ENCODE measurements at places on chromosomes 4 and X.

GRCh38 chrX:51795136-51795535 is 51.9 kb downstream of the GSPT2 start:
- DNase-seq: no peak

DNA sequence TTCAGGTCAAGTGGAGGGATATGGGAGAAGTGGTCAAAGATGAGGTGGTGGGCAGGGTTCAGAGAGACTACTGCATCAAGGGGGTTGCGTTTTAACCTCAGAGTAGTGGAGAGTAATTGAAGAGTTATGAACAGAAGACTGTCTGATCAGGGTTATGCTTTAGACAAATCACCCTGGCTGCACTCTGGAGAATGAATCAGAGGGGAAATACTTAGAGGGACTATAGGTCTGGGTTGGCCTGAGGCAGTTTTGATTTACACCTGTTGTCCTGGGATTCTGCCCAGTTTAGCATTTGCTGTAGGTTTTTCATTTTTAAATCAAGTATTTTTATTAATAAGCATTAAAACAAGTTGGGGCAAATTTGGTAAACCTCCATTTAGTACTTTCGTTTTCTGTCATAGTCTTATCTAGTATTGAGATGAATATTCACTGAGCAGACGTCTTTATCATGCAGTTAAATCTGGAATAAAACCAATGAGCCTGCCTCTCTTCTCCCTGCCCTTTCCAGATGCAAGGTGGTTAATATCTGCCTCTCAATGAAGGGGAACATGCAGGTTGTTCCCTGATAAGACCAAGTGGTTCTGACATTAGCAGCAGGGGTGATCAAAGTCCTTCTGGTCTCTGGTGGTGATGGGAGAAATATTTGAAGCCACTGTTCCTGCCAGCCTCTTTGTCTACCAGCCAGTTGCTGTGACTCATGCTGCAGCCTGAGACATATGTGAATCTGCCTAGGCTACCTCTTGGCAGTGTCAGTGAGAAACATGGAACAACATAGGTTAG is 116.0 kb upstream of the RPS6KA3 start:
- DNase-seq: no peak

- no peak for DNase-seq
Measured at GRCh38 chr4:157121401-157121800, 45.5 kb downstream of the GLRB start.

DNA sequence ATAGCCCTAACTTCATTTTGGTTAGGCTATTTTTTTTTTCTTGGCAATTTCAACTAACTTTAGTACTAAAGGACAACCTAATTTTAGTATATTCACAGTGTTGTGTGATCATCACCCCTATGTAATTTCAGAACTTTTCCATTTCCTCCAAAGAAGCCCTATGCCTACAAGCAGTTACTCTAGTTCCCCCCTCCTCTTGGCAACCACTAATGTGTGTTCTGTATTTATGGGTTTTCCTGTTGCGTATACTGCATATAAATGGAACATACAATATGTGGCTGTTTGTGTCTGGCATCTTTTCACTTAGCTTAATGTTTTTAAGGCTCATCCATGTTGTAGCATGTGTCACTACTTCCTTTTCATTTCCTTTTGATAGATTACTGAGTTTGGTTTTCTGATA is 57.6 kb downstream of the N4BP2 start:
- DNase-seq: no peak

GRCh38 chr4:137083571-137084135 is 448.6 kb downstream of the PCDH18 start:
- no peak for DNase-seq

DNA sequence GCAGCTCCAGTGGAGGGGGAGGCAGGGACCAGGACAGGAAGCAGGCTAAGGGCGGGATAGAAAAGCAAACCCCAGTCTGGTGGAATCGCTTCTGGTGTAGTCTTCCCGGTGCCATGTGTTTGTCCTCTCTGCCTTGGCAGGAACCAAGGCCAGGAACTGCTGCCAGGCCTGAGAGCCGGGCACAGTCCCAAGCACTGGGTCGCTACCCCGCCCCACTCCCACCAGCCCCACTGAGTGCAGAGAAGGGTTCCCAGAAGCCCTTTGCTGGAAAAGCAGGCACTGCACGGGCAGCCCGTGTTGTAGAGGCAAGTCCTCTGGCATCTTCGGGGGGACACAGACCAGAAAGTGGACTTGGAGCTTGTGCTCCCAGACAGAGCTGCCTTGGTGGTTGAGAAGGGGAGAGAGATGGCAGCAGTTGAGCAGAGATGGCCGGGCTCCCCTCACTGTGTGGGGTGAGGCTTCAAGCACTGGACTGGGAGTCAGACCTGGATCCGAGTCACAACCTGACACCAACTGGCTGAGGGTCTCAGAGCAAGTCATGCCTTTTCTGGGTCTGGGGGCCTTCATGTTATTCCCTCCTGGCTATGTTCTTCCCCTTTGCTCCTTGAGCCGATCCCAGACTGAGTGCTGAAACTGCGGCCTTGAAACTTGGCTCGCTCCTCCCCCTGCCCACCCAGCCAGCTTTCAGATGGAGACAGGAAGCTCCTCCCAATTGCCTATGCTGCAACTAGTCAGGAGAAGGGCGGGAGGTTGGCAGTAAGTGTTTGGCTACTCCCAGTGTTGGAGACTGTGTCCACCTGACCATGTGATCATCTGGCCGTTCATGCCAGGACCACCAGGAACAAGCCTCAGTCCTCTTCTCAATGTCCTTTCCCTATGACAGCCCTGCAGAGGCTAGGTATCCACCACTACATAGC is 59.7 kb upstream of the MTM1 start:
- DNase-seq: no peak

- no peak for DNase-seq
Measured at GRCh38 chrX:10138726-10139125, 18.0 kb upstream of the CLCN4 start.

DNA sequence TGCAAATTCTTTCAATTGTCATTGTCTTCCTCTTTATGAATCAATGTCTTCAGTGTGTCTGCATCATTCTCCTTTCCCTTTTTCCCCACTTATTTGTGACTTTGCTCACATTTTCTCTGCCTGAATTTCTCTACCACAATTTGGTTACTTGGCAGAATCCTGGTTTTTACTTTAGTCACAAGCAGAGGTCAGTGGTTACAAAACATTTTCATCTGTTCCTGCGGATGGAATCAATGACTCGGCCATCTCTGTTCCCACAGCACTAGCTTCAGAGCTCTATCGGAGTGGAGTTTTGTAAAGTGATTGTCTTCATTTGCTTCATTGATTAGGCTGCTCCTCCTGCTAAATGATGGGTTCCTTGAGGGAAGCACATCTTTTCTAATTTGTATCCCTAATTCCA is 501.3 kb upstream of the AADAT start:
- DNase-seq: no peak

GRCh38 chr4:180794333-180794732 is 1448.9 kb upstream of the TENM3 start:
- DNase-seq: no peak

DNA sequence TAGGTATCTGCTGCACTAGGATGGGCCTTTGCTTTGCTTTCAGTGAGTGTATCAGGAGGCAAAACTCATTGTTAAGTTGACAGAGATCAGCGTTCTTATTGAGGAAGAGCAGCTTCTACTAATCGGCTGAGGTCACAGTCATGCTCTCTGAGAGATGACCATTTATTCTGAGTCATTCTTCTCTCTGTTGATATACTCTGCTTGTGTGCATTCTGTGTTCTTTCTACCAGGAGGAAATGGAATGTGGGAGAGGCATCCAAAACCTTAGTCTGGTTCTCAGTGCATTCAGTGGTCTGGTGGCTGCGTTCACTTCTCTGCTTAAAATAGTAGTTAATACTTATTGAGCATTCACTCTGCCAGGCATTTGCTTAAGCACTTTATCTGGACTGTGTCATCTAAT is 66.2 kb downstream of the RRAGB start:
- no peak for DNase-seq

DNA sequence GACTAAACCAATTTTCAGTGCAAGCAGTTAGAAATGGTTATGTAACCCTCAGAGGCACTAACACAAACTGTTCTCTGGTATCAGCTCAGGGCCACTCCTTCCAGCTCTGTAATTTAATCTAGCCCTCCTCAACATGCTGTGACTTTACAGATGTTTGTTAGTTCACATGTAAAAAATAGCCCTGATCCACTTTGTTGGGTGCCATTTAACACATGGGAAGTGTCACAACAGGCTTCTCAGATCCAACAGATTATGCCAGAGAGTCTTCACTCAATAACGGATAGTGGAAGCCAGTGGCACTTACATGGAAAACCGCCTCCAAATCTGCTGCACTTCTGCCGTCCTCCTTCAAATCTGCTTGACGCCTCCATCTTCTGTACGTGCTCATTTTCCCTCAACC is 51.6 kb downstream of the ATP8A1 start:
- DNase-seq: no peak

GRCh38 chr4:105858466-105859040 is 36.7 kb upstream of the NPNT start:
- no peak for DNase-seq

- no peak for DNase-seq
Measured at GRCh38 chrX:150813922-150814321, 84.5 kb downstream of the CD99L2 start.

- no peak for DNase-seq
Measured at GRCh38 chrX:30224536-30224935, 5.9 kb upstream of the MAGEB3 start.

DNA sequence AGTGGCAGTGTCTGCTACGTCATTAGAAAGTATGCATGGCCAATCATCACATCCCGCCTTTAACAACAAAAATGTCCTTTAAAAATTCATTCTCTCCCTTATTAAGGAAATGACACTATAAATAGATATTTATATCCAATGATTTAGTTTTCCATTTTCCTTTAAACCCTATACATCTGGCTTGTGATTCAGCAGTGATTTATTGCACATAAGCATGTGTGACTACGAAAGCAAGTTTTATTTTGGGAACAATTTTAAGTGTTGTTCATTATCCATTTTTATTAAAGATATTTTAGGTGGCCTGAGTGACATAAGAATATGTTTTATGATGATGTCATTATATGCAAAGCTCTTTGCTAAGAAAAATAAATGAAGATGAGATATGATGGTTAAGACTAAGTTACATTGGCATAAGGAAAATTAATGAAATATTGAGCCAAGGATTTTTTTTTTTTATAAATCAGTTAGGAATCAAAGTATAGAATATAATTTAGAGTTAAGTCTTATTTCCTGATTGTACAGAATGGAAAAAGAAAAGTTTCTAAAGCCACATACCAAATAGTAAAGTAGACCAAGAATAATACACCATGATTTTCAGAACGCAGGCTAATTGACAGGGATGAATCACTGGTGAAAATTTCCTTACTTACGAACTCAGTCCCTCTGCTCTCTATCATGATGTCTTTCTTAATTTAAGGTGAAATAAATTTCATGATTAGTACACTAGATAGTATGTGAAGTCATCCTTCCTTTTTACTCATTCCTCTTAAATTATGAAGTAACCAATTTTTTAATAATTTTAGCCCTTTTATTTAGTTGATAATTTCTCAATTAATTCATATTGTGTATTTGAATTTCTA is 822.4 kb downstream of the FAT4 start:
- DNase-seq: no peak

GRCh38 chr4:112120021-112120420 is 25.2 kb upstream of the FAM241A start:
- no peak for DNase-seq

DNA sequence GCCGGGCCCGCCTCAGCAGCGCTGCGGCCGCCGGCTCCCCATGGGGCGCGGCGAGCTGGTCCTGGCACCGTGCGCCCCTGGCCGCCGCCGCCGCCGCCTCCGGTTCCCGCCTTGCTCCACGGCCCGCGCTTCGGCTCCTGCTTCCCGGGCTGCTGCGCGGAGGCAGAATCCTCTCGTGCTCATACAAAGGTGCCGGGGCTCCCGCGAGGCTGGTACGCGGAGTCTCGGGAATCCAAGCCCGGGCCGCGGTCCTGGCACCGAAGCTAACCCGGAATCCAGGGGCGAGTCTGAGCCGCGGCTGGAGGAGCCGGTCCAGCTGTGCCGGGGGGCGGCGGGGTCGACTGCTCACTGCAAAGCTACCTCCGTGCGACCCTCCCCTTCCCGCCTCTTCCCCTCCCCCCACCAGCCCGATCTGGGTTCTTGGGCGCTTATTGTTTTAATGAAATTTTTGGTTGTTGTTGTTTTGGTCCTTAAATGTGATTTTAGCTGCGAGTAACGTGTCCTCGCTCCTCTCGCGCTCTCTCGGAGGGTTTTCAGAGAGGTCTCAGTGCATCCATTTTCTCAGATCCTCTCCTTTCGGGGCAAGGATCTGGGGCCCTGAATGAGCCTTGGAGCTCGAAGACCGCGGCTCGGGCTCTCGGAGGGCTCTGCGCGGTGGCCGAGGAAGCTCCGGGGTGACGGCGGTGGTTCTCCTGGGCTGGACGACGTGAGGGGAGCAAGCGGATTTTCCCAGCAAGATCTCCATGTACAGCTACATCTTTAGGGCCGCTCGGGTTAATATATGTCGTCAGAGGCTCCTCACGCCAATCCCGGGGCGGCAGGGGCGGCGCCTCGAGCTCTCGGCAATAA is at the start of gene HAND2:
TSS of gene HAND2 (minus strand) at position 753 of the 849 bp plus-strand sequence. CDS start 940 bp downstream, outside the sequence.
- no peak for DNase-seq

GRCh38 chr4:145511913-145512522 is 30.4 kb downstream of the SMAD1 start:
- DNase-seq: no peak

DNA sequence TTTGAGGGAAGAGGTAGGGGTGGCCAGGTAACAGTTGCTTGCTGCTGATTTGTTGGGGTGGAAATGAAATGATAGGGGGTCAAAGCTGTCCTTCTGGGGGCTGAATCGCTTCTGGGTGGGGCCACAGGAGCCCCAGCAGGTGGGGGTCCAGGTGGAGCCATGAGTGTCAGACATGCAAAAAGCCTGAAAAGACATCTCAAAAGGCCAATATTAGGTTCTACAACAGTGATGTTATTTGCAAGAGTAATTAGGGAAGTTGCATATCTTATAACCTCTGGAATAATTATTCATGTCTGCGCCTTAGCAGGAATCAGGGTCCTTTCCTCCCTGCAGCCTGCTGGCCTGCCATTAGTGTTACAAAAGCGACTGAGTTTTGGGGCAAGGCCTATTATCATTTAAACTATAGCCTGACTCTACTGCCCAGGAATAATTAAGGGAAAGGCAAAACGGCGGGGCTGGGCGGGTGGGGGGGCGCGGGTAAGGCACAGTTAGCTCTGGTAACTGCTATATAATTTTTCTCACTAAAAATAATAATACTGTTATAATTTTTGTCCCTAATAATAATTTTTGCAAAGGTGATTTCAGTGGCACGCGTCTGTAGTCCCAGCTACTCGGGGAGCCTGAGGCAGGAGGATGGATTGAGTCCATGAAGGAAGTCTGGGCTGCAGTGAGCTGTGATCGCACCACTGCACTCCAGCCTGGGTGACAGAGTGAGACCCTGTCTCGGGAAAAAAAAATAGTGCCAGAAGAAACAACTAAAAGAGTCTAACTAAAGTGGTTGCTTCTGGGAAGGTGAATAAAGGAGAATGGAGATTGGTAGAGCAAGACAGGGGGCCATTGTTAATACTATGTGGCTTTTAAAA is 145.7 kb downstream of the MAGEB17 start:
- no peak for DNase-seq

- no peak for DNase-seq
Measured at GRCh38 chr4:149095811-149096210, 653.6 kb upstream of the NR3C2 start.

DNA sequence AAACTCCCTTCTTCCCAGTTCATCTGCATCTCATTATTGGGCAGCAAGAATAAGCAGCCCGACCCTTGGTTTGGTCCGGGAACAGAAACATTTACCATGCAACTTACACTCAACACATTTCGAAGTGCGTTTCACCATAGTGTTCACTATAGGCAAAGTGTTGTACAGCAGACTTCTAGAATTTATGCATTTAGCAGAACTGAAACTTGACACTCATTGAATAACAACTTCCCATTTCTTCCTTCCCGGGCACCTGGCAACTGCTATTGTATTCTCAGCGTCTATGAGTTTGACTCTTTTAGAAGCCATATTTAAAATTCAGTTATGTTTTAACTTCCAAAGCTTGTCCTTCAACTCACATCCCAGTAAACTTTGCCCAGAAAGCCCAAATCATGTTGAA is 840.6 kb downstream of the NLGN4X start:
- DNase-seq: peak; percentile 2
